ENCODE measurements at places on chromosomes 3 and 15.

GRCh38 chr15:83198476-83198875 lies 9.1 kb downstream of the HDGFL3 start:
- no peak for DNase-seq

DNA sequence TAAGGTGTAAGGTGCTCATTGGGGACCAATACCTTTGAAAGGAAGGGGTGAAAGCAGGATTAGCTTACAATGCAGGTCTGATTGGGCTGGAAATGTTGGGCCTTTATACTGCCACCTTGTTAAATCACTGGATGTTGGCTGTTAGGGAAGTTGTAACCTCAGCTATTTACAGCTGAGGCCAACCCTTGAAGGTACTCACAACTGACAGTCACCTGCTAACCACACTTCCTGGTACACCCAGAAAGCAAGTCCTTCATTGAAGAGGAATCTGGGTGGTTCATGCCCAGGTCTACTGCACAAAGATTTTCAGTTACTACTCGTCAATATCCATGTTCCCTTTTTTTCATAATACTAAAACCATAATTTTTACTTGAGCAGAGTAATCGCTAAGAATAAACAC lies 65.4 kb upstream of the CLDN18 start:
- no peak for DNase-seq

GRCh38 chr15:44441095-44441501 lies 13.7 kb downstream of the CTDSPL2 start:
- no peak for DNase-seq

DNA sequence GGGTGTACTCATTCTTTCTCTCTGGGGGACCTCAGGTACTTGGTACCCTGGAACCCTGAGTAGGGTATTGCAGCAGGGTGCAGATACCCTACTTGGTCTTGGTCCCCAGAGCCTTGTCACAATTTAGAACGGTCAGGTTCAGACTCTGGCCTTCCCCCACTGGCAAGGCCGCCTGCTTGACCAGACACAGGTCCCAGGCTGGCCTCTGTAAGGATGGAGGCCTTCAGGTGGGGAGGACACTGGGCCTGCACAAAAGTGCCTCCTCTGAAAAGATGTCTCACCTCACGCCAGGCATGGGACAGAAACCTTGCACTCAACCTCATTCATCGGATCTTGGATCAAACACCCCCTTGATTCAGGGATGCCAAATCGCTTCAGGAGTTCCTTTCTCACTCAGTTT lies 158.4 kb downstream of the KLF13 start:
- DNase-seq = no peak

GRCh38 chr3:143236226-143236964 lies 116.8 kb downstream of the CHST2 start:
- DNase-seq = peak; percentile 59

GRCh38 chr3:89440386-89440785 lies 333.0 kb downstream of the EPHA3 start:
- no peak for DNase-seq

GRCh38 chr15:42358141-42358540 lies 1.2 kb upstream of the CAPN3 start:
- no peak for DNase-seq

GRCh38 chr15:89167267-89168176 lies 53.9 kb downstream of the RLBP1 start:
- no peak for DNase-seq

DNA sequence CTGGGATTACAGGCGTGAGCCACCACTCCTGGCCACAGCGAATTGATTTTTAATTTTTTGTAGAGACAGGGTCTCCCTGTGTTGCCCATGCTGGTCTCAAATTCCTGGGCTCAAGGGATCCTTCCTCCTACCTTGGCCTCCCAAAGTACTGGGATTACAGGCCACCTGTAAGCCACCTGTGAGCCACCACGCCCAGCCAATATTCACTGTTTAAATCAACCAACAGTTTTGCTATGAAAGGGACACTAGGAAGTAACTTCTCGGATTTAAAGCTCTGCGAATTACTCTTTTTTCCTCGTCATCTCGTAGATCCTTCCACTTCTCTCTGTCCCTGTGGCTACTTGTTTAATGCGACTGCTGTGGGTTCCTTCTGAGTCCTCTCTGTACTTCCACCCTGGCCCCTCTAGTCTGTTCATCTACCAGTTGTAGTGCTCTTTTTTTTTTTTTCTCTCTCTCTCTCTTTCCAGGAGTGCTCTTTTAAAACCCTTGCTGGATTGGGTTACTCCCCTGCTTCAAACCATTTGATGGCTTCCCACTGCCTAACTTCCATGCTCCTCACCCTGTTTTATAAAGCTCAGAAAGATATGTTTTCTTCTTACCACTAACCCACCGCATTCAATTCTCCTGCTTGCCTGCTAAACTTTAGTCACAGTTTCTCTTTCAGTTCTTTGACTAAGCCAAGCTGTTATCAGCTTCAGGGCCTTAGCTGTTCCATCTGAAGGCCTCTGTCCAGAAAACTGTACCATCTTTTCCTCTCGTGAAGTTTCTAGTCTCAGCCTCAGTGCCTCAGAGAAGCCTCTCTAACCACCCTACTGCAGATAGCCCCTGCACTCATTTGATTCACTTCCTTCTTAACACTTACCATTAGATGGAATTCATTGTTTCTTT lies 12.4 kb downstream of the RTF1 start:
- no peak for DNase-seq

DNA sequence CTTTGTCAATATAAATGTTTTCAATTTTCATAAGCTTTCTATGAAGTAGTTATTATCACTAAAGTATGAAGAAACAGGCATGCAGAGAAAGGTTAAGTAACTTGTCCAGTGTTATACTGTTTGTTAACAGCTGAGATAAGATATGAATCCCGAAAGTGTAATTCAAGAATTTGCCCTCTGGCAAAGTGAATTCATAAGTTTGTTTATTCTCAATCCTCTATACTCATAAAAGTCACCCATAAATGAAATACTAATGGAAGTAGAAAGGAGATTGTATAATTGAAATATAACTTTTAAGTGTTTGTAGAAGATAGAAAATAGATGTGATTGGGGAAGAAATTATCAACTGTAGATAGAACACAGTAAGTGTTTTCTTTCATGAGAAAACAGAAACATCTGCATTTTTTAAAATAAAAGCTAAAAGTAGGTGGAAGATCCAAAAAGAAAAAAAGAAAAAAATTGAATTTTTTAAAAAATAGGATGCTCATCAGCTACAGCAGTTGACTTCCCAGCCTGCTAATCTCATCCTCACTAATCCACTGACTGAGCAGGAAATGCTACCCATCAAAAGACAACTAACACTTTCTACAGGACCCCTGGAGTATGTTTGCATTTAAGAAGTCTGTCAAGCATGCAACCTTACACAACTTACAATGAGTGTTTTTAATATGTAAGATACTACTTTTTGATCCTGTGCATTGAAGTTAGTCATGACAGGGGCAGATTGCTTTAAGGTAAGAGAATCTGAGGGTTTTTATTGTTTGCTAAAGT lies 878.1 kb downstream of the SI start:
- DNase-seq = no peak

DNA sequence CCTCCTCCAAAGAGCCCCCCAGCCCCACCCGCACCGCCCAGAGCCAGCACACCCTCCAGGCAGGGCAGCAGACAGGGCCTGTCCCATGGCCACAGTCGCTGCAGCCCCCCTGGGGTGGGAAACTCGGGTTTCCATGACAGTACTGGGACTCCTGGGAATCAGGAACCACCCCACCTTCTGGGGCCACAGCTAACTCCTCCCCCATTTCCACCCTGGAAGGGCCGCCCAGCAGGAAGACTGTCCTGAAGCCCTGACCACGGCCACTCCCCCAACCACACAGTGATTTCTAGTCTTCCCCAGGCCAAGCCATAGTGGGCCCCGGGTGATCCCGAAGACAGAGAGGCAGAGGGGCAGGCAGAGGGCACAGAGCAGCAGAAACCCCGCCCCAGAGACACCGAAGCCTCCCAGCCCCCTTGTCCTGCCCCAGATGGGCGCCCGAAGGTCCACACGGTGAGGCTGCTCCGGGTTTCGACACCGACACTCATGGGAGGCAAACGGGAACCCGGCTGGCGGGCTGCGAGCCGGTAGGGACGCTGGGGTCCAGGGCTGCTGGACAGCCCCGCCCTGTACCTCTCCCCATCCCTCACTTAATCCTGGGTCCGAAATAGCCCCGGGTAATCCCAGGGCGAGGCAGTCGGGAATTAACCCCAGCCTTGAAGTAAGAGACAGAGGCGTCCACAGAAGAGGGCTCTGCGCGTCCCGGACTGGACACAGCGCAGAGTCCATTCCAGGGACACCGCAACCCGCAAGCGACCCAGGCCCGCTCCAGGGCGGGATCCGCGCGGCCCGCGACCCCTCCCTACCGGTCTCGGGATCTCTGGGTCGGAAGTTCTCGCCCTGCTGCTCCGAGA lies 138.4 kb downstream of the NUP210 start:
- no peak for DNase-seq

GRCh38 chr3:129023909-129024308 lies 22.8 kb downstream of the EFCC1 start:
- peak; percentile 53 for DNase-seq

DNA sequence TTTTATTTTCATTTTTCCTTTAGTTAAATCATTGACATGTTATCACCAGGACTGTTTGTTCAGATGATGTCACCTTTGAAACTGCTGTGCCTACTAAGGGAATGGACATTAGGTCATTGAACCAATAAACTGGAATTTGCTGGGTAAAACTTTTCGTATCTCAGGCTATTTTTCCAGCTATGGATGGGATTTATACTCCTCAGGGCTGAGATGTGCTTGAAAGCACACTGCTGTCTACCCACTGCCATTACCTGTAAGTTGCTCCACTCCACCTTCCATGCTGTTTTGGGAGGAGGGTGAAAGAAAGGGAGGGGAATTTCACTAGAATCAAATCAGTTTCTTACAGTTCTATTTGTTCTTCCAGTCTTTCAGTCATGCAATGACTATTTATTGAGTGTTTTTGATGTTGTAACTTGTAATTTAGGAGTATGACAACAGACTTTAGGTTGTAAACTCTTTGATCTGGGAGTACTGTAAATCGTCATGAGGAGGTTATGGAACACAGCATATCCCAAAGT lies 11.3 kb downstream of the EHD4 start:
- DNase-seq = no peak

GRCh38 chr3:57003676-57004075 lies 56.8 kb upstream of the SPATA12 start:
- DNase-seq = no peak

DNA sequence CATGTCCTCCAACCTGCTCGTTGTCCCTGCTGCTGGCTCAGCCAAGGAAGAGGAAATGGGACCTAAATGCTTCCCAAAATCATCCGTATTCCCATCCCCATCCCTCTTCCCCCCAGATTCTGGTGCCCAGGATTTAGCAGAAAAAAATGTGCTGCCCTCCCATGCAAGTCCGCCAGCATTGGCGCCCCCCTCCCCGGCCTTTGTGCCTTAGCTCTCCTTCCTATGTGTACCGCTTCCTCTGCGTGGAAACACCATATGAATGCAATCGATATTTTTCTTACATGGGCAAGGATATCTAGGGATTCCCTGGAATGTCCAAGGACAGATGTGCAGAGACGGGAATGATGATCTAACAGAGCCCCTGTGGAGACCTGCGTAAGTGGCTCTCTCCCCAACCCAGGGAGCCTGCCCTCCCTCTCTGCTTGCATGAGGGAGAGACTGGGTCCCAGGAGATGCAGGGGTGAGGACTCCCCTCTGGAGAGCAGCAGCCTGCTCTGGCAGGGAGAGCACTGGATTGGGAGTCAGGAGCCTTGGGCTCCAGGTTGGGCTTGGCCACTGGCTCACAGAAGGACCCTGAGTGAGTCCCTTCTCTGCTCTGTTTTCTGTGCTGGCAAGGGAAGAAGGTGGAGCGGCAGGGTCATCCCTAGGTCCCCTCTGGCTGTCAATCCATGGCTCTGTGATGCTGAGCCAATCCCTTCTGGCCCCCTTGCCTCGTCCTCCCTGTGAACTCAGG lies 227.2 kb downstream of the XXYLT1 start:
- no peak for DNase-seq

DNA sequence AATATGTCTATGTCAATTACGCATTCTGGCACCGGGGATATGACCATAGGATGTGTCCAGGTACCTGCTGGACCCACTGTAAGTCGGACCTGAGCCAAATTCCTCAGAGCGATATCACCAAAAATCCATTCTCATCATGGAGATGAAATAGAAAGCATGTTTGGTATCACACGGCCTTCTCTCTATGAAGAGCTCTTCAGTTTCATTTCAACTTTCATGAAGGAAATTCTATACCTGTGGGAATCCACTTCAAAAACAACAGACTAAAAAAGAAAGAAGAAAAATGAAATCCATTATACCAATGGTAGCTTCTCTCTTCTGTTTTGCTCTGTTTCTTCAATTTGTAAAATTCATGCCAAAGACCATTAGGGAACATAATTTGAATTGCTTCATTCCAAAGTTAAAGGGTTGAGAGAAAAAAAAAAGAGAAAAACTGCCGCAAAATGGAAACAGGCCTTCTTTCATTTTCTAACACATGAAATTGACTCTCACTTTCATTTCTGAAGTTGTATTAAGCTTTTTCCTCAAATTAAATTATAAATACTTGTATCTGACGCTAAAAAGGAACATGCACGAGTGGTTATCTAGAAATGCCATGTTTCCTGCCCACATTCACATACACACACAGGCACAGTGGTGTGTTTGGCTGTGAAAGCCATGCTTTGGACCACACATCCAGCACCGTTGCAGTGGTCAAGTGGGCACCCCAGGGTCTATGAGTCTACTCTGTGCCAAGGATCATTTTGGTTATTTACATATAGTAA lies 46.9 kb upstream of the DIPK2A start:
- no peak for DNase-seq

- no peak for DNase-seq
Measured at GRCh38 chr3:150114873-150115540, 144.3 kb upstream of the PFN2 start.

DNA sequence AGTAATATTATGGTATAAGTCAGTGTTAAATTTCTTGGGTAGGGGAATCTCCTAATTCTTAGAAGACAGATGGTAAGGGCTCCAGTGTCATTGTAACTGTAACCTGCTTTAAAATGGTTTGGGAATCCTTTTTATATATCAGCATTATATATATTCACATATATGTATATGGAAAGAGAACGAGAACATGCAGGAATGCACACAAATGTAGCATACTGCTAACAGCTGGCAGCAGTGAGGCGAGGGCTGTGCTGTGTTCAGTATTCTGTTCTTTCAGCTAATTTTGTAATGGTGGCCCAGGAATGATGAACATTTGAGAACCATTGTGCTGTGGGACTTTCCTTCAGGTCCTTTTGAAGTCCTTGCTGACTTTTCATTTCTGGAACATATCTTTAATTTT lies 60.8 kb downstream of the EEFSEC start:
- DNase-seq = no peak

GRCh38 chr3:17771177-17772017 lies 29.0 kb upstream of the TBC1D5 start:
- no peak for DNase-seq
